ENCODE measurements at places on chromosomes 1 and 21.

DNA sequence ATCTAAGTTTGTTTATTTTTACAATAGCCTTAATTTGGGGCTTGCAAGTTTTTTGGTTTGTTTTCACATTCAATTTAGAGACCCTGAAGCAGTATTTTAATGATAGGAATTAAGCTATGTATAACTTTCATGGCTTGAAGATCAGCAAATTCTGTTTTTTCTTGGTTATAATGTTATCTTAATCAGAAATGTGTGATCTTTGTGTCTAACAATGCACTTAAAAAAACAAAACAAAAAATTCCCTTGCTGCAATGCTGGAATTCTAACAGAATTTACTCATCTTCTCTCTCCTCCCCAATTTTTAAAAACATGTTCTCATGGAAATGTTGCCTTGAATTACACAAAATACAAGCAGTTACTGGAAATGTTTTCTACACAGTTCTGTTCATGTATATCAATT is 113.1 kb downstream of the OLFML2B start:
- no peak for DNase-seq

DNA sequence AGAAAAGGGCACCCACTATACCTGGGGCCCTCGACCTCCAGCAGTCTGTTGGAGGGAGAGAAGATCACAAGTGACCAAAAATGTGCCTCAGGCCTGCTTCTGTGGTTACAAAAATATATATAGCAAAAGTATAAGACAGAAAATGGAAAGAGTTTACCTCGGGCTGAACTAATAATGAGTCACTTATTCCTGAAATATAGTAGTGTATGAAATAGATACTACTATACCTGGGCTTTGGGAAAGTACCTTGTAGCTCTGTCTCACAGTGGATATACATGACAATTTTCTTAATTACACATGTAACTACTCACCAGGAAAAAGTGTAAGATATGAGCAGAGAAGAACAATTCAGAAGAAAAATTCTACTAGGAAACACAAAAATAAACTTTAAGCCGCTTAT is 7.3 kb upstream of the APCS start:
- DNase-seq = no peak

DNA sequence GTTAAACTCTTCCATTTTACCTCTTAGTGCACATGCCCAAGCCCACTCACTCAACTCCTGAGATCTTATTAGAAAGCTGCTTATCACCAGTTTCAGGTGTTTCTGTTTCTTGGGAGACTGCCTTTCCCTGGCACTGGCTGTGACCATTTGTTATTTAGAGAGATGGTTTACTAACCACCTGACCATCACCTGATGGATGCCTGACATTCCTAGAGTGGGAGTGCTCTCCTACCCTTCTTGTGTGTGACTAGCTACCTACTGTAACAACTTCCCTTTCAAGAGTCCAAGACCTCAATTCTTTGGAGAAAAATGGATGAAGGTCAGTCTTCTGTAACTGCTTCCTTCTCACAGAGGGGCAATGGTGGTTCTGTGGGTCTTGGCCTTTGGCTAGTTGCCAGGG is 755.2 kb upstream of the ADAMTS5 start:
- no peak for DNase-seq

GRCh38 chr1:231986631-231987336 is 360.2 kb downstream of the DISC1 start:
- DNase-seq = no peak

DNA sequence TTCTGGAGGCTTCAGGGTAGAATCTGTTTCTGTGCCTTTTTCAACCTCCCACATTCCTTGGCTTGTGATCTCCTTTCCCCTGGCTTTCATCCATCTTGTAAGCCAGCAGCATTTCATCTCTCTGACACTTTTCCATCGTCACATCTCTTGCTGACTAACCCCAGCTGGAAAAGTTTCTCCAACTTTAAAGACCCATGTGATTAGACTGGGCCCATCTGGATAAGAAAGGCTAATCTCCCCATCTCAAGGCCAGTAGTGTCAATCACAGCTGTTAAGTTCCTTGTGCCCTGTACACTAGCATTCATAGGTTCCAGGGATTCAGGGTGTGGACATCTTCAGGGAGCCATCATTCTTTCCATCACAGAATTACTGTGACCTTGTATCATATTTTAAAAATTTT is 452.1 kb downstream of the TTLL7 start:
- DNase-seq = no peak

DNA sequence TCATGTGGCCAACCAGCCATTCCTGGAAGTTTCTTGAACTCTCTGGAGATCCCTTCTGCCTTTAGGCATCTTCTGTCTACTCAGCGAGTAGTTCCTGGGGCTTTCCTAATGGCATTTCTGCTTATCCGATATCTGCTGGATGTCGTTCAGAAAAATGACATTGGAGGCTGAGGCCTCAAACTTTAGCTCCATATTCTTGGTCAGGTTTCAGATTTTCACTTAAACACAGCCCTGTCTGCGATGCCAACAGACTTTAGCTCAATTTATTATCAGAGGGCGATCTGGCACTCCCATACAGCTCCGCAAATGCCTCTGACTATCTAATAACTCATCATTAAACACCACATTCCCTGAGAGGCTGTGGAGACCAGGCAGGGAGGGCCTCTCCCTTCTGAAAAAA is 46.3 kb upstream of the ETS2 start:
- DNase-seq = no peak

- DNase-seq = no peak
Observed at GRCh38 chr1:174769961-174770549, 229.7 kb upstream of the CACYBP start.

DNA sequence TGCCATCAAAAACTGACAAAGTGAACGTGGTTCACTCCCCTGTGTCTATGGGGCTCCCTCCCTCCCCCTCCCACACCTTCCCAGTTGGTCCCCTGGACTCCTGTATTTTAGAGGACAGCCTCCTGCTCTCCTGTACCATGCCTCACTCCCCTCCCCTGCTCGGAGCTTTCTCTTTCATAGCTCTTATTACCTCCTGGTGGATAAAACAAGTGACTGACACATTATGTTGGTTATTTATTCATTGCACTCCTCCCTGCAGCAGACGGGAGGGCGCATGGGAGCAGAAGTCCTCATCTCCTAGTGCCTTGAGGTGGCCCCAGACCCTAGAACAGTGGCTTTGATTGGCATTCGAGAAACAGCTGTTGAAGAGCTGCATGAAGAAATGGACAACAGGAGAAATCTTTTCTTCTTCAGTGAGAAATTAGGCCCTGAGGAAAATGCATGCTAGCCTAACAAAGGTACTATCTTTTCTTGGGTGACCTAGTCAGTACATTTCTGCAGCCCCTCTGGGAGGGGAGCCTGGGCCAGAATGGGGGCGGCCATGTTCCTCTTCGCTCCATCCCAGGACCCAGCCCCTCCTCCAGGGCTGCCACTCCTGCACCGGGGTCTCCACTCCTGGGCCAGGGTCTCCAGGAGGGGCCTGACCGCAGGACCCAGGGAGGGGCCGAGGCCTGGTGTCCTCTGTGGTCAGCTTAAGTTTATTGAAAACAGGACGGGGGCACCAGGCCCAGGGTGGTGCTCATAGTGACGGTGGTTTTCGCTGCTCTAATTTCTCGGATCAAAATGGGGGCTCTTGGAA is 1.2 kb upstream of the TFF1 start:
- DNase-seq = no peak

GRCh38 chr1:230728710-230729392 is 14.9 kb upstream of the AGT start:
- DNase-seq = no peak

GRCh38 chr21:28822486-28823335 is 170.0 kb downstream of the LTN1 start:
- no peak for DNase-seq

DNA sequence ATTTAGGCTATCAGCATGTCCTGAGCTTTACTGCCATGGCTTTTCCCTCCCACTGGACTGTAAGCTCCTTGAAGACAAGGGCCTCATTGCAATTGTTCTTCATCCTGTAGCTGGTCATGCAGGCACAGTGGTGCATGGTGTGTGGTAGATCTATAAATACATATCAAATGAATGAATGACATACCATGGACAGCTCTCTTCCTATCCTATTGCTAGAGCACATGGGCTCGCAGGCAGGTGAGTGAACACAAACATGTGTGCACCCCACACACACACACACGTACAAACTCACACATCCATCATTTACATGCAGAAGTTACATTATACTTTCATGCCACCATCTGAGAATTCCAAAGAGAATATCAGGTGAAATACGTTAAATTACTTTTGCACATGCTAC is 172.9 kb upstream of the RUNX1 start:
- no peak for DNase-seq

DNA sequence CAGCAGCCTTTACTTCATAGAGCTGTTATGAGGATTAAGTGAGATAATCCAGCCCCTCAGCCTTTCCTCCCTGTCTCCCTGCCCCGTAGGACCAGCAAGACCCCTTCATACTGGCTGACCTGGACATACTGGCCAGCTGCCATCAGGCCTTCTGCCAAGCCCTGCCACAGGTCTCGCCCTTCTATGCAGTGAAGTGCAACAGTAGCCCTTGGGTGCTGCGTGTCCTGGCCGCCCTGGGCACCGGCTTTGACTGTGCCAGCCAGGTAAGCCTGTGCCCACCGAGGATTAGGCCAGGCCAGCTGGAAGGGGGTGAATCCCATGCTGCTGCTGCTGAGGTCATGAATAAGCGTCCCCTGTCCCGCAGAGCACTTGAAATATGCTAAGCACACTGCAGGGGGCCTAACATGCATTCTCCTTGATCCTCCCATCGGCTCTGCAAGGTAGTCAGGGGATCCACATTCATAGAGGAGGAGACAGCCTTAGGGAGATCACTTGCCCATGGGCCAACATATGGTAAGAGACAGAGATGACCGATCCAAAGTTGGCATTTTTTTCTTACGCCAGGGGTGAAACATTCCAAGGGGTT is 73.3 kb upstream of the TINAGL1 start:
- DNase-seq = no peak

DNA sequence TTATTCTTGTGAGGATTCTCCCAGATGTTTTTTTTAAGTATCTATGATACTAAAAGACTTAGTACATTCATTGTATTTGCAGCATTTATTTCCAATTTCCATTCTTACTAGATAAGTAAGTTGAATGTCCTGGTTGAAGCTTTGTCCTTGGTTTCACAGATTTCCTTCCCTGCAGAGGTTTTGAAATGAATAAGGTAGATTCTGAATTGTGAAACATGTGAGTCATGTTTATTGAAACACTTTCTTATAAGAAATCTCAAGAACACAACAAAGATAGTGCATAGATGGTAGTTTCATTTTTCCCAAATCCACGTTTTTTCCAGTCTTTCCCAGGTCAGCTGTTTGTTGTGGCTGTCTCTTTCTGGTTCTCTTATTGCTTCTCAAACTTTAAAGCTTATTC is 24.8 kb downstream of the GABPA start:
- DNase-seq = no peak

DNA sequence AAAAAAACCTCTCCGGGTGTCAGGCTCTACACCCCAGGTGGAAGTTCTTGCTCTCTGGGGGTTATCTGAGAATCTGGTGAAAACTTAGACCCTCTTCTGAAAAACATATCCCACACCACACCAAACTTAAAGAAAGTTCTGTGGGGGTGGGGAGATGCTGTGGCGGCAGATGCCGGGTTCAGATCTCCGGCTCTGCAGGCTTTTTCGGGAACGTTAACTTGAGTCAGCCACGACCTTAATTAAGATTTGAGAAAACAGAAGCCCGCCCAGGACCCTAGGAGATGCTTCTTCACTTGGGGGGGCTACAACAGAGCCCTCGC is 2.3 kb downstream of the RCC2 start:
- no peak for DNase-seq

DNA sequence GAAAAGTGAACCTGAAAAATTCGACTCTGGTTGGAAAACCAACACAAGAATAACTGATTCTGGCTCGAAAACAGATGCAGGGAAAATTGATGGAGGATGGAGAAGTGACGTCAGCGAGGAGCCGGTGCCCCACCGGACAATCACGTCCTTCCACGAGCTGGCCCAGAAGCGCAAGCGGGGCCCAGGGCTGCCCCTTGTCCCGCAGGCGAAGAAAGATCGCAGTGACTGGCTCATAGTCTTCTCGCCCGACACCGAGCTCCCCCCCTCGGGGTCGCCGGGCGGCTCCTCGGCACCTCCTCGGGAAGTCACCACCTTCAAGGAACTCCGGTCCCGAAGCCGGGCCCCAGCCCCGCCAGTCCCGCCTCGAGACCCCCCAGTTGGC is 1.9 kb downstream of the RUSC1 start:
- DNase-seq = no peak

DNA sequence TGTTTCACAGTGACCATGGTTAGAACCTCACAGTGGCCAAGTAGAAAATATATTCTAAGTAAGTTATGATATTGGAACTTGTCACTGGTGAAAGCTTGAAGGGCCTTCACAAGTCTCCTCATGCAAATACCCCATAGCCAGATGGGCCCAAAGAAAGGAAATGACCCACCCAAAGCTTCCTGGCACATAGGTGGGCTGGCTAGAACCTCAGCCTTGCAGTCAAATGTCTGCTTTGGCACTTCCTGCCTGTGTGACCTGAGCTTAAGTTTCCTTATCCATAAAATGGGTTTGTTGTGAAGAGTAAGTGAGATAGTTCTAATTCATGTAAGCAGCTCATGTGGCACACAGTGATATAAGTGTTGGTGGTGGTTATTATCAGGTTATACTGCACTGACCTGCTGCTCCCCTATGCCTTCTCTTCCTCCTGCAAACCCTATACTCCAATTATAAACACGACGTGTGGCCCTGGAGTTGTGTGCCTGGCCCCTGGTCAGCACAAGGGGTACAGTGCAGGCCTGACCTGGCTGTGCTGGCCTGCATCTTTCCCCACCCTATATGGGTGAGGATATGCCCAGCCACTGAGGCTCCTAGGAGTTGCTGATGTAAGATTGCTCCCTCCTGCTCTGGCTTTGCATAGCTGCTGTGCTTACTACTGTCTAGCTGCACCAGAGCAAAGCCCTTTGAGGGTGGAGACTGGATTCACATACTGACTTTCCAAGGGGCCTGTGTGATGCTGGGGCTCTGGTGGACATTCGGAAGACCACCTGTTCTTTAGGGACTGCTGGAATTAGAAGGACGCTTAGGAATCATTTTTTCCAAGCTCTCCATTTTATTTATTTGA is 4.7 kb upstream of the SLFNL1 start:
- DNase-seq = no peak

- DNase-seq = no peak
Observed at GRCh38 chr1:234841710-234842231, 231.8 kb upstream of the IRF2BP2 start.

DNA sequence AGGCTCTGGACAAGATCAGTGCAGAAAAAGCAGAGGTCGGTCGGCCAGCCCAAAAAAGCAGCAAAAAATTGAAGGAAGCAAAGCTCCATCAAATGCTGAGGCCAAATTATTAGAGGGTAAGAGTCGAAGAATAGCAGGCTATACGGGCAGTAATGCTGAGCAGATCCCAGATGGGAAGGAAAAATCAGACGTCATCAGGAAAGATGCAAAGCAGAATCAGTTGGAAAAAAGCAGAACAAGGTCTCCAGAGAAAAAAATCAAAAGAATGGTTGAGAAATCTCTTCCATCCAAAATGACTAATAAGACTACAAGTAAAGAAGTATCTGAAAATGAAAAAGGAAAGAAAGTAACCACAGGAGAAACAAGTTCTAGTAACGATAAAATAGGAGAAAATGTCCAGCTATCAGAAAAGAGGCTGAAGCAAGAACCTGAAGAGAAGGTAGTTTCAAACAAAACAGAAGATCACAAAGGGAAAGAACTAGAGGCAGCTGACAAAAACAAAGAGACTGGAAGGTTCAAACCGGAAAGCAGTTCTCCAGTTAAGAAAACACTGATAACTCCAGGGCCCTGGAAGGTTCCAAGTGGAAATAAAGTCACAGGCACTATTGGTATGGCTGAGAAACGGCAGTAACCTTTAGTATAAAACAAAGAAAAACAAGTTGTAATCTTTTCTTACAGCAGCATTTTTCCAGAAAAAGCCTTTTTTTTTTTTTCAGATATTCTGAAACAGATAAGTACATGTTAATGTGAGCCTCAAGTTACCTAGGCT is 75.7 kb downstream of the PHTF1 start:
- DNase-seq = no peak
